HFFc6 (cell line): ENCODE measurements at places on chromosomes 2 and 18.

- DNase-seq: no peak
Observed at GRCh38 chr2:190794377-190794776, 86.2 kb upstream of the GLS start.

GRCh38 chr2:26245231-26245732, 543 bp downstream of the HADHB start:
- peak; percentile 16 for DNase-seq

GRCh38 chr2:27992787-27993401, 102.4 kb downstream of the BABAM2 start:
- peak; percentile 38 for DNase-seq

DNA sequence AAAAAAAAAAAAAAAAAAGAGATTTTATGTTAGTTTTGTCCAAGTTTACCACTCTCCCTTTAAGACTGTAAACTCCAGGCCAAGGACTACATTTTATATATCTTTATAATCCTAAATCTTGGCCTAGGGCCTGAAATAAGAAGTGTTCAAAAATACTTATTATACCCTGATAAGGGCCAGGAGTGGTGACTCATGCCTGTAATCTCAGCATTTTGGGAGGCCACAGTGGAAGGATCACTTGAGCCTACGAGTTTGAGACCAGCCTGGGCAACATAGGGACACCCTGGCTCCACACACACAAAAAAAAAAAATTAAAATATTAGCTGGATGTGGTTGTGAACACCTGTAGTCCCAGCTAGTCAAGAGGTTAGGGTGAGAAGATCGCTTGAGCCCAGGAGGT, 12.7 kb downstream of the TRIP12 start:
- DNase-seq: no peak

DNA sequence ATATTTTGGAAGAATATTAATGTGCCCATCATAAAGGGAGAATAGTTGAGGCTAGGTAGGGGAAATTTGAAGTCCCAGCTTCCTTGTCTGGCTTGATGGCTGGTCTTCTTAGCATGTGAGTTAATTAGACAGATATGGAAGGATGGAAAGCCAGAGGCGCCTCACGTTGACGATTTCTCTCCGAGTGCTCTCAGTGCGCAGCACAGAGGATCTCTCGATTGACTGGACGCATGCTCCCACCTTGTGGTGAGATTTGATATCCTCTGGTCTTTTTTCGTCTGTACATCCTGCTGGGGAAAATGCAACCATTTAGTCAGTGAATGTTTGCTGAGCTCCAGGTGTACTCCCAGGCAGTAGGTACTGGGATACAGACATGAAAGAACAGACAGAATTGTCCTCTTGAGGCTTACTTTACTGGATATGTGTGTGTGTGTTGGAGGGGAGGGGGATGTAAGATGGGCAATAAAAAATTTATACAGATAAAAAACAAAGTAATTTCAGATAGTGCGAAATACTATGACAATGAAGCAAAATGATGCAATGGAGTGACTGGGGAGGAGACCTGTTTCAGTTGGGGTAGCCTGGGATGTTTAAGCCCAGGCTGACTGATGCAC, 66.9 kb upstream of the ZNG1B start:
- peak; percentile 73 for DNase-seq

DNA sequence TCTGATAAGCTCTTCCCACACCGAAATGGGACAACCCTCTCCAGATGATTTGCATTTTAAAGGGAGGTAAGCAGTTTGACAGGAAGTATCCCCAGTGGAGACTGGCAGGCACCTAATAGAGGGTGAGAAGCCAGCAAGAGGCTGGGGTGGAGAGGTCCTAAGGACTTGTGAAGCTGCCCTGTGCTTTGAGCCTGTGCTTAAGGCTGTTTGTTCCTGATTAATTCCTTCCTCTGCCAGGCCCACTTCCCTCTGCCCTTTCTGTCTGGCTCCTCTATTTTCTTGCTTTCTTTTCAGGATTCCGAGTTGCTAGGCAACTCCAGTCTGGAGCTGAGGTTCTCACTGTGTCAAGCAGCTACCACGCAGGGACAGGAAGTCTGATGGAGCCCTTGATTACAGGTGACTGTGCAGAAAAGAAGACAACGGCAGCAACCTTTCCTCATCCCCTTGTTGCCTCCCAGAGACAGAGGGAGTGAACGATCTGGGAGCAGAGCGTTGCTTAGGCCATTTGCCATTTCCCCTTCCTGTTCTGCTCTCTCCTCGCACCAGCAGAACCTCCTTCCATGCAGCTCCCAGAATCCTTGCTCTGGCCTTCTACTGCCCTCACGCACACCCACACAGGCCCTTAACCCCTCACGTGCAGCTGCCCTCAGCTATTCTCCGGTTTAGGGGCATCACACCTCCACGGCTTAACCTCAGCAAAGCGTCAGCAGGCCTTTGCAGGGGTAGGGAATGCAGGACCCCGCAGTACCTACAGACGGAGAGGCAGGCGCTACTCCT, 103.6 kb upstream of the CELF4 start:
- DNase-seq: no peak

DNA sequence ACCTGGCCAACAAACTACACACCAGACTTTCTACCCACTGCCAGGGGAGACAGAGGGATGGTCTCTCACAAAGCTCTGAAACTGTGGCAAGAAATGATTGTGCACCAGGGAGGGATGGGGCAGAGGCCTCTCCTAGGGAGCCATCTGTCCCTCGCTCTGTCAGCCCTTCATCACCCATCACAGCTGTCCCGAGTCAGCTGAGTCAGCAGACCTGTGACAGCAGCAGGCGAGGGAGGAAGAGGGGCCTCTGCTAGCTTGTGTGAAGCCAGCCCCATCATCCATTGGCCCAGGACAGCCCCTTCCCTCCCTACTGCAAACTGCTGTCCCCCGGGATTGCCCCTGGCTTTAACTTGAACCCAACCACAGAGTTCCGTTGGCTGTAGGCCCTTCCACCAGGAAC, 5.0 kb downstream of the SH2D6 start:
- no peak for DNase-seq

DNA sequence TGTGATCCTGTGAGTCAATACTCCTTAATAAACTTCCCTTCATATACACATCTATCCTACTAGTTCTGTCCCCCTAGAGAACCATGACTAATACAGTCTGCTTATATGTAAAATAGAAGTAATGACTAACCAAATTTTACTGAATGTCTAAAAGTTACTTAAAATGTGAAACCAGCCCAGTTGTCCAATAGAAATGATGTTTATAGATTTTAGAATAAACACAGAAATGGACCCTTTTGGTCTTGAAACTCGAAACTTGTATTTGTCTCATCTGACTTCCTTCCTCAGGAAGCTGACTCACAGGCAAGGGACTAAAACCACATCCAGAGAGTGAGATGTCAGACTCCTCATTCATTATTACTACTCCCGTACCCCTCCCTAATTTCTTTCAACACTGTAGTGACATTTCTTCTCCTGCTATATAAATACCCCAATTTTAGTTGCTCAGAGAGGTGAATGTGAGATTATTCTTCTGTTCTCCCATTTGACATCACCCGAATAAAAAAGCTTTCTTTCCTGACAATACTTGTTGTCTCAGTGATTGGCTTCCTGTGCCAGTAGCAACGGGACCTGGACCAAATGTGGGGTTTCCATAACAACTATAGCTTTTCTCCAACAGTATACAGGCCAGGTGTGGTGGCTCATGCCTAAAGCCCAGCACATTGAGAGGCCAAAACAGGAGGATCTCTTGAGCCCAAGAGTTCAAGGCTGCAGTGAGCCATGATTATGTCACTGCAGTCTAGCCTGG, 486.0 kb downstream of the ERBB4 start:
- peak; percentile 32 for DNase-seq

DNA sequence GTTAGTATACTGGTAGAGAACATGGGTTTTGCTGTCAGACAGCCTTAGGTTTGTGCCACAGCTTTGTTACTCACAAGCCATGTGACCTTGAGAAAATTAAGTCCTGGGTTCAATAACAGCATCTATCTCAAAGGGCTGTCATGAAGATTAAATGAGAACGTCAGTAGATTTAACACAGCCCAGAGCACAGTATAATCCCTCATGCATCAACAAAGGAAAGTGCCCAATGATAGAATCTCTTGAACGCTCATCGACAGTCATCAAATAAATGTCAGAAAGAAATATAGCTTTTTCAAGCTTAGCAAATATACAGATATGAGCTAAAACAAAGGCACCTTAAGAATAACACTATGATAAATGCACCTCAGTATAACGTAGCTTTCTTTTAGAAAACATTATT, 22.3 kb downstream of the CUL3 start:
- DNase-seq: no peak

DNA sequence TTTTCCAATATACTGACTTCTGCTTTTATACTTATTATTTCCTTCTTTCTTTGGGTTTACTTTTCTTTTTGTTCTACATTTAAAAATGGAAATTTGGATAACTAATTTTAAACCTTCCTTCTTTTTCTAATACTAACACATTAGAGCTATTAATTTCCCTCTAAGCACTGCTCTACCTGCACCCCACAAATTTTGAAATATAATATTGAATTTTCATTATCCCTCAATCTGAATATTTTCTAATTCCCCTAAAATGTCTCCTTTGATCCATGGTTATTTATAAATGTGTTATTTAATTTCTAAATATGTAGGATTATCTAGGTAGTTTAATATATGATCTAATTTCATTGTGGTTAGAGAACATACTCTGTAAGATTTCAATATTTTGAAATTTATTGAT, 63.4 kb upstream of the LGALSL start:
- DNase-seq: no peak

- peak; percentile 84 for DNase-seq
Observed at GRCh38 chr2:96556441-96557330, 20.1 kb downstream of the ARID5A start.

DNA sequence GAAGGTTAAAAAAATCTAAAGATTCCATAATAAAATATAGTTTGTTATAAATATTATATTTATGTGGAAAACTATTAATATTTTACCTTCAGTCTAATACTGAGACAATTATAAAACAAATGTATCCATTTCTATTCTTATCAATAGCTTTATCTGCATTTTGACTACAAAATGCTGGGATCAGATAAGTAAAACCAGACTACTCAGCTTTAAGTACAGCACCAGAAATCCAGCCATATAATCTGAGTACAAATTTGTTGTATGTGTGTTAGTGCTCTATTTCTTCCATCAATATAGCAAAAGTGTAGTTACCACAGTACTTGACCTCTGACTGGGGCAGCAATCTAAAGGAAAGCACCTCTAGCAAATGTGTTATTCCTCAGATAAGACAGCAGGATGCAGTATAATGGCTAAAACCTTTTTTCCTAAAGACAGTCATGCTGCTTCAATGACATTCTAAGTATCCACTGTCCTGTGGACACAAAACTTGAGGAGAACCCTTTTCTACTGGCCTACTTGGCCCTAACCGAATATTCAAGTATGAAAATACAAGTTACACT, 68.1 kb downstream of the OLA1 start:
- DNase-seq: peak; percentile 28

DNA sequence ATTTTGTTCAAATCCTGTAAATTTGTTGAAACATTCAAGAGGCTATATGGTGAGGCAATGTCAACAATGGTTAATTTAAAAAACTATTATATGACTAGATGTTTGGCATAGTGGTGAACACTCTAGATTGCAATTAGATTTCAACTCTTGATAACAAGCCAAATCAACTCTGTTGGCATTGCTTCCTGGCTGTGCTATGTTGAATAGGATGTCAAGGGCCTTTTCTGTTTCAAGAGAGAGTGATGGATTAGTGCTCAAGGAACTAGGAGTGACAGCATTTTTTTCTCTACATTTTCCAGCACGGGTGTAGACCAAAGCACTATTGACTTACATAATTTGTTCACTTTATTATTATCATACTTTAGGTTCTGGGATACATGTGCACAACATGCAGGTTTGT, 172.4 kb upstream of the KCNH7 start:
- DNase-seq: no peak

GRCh38 chr18:32111706-32112105, 20.0 kb downstream of the RNF138 start:
- no peak for DNase-seq

- DNase-seq: no peak
Observed at GRCh38 chr18:52897611-52898484, 557.9 kb downstream of the DCC start.

DNA sequence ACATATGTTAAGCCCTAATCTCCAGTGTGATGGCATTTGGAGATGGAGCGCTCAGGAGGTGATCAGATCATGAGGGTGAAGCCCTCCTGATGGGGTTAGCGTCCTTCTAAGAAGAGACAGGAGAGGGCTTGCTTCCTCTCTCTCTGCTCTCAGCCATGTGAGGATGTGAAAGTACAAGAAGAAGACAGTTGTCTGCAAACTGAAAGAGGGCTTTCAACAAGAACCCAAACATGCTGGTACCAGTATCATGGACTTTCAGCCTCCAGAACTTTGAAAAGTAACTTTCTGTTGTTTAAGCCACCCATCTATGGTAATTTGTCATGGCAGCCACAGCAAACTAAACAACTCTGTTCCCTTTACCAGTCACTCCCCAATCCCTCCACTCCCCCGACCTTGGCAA, 47.4 kb downstream of the CACNB4 start:
- DNase-seq: no peak

DNA sequence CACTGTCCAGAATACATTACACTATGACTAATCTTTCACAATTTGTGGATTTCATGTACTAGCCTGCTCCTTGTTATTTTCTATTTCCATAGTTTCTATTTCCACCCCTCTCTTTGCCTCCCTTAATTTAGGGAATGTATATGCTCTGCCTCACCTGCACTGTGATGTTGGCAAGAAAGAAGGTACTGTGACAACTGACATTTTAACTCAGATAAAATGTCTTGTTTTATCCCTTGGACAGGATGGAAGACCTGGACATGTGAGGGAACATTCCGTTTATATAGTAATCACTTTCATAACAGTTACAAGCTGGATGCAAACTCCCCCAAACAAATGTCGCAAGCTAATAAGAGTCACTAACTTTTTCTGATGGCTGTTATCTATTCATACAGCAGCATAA, 21.5 kb upstream of the DSG3 start:
- DNase-seq: no peak

DNA sequence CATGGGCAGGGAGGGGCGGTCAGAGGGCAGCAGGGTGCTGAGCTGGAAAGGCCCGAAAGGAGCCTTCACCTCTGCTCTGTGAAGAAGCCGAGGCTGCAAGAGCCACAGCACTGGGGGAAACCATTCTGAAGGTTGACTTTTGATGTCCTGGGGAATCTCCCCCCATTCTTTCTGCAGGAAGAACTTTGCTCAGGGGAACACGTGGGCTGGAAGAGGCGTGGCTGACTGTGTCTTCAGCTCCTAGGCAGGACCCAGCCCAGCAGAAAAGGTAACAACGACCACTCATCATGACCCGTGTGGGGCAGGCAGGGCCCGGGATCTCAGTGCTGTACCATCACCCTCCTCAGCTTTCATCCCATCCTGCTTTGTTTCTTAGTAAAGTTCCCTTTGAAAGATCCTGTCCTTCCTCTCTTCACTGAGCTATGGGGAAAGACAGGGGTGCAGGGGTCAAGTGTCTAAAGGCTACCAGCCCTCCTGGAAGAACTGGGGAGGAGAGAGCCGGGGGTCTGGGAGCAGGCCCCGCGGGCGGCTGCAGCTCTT, 312.7 kb downstream of the CELF4 start:
- DNase-seq: no peak

DNA sequence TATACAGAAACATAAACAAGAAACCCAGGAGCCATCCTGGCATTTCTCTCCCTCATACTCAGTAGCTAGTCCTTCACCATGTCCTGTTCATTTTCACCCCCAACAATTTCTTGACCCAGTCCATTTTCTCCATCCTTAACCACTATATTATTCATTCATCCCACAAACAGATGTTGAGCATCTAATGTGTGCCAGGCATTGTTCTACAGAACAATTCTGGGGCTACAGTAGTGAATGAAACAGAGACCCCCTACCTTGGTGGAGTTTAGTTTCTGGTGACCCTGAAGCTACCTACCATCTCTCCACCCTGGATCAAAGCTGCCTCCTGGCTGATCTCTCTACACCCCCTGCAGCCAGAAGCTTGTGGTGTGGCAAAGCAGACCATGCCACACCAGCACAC, 27.5 kb upstream of the BZW1 start:
- no peak for DNase-seq
